ENCODE measurements at places on chromosomes 11 and 22. TPM values are rescaled to one million over a fixed set of nuclear protein-coding genes. Genes with fewer than 3 reads are reported as not detected.

B4GALNT4 gene
- total RNA-seq: 35.6 TPM

ANKK1 gene
- 0.11 TPM for total RNA-seq

RGL4 gene
- not detected for total RNA-seq

XKR3 gene
- not detected for total RNA-seq

CHRM4 gene
- total RNA-seq: 0.27 TPM

OR4D11 gene
- not detected for total RNA-seq

KRTAP5-11 gene
- total RNA-seq: not detected

DNA sequence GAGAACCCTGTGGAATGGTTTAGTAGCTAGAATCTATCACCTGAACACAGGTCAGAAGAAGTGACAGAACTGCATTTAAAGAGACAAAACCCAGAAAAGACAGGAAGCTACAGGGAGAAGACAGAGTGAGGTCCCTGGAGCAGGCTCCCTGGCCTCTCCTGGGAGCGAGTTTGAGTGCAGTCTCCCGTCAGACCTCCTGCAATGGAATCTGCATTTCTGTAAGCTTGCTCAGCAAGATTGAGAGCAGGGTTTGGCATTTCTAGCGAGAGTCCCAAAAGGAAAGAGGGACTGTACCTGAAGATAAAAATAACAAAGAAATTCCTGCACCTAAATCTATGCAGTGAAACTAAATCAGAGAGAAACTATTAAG lies 74.2 kb downstream of the MORC2 start:
- no peak overlapping the region for H3K27ac ChIP-seq
- H3K4me1 ChIP-seq: no peaks in the 10 kb centered on the region
- H3K27me3 ChIP-seq: no peaks in the 10 kb centered on the region
- H3K36me3 ChIP-seq: no peaks in the 10 kb centered on the region

GRCh38 chr11:58596621-58597020 lies 17.8 kb downstream of the ZFP91 start:
- H3K27ac ChIP-seq: no peak overlapping the region
- H3K4me3 ChIP-seq: no peak overlapping the region
- peaks cover 7% of the 10 kb centered on the region for H3K4me1 ChIP-seq
- no peaks in the 10 kb centered on the region for H3K36me3 ChIP-seq

- no peak overlapping the region for H3K4me3 ChIP-seq
- DNase-seq: no peak
- no peaks in the 10 kb centered on the region for H3K36me3 ChIP-seq
Measured at GRCh38 chr11:35146074-35146521, 7.1 kb downstream of the CD44 start.

DNA sequence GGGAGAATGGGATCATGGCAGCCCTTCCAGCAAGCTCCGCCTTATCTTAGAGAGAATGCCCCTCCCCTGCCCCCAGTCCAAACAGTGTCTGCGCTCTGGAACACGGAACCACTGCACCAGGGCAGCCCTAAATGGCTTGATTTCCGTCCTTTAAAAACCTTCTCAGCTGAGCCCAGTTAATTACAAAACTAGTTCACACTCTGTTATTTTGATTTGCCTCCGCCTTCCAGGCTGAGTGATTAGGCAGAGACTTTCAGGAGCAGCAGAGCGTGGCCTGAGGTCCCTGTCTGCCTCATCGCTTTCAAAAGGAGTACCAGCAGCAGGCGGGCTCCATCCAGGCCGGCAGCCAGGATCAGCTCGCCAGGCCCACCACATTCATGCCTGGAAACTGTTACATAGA lies 313.0 kb downstream of the BRD1 start:
- H3K36me3 ChIP-seq: no peaks in the 10 kb centered on the region
- no peaks in the 10 kb centered on the region for H3K27me3 ChIP-seq
- H3K27ac ChIP-seq: no peak overlapping the region
- no peaks in the 10 kb centered on the region for H3K4me1 ChIP-seq
- no peak for DNase-seq
- H3K4me3 ChIP-seq: no peak overlapping the region

DNA sequence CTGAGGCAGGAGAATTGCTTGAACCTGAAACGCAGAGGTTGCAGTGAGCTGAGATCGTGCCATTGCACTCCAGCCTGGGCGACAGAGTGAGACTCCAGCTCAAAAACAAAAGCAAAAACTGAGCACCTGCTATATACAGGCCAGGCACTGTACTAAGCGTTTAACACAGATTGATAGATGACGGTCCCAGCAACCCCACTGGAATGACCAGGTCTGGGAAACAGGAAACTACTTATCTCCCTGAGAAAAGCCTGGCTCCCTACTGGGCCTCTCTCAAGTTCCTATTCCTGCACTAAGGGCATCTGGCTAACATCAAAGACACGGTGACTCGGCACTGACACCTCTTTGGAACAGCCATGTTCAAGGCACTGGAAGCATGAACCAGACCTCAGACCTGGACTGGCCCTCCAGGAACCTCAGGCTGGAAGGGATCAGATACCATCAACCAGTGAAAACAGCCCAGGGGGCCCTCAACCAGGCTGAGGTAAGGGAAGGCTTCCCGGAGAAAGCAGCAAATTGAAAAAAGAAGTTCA lies 16.6 kb downstream of the ARAP1 start:
- peak overlapping the region; percentile 29 for H3K27ac ChIP-seq
- H3K4me3 ChIP-seq: no peak overlapping the region
- H3K27me3 ChIP-seq: no peaks in the 10 kb centered on the region
- peaks cover 13% of the 10 kb centered on the region for H3K4me1 ChIP-seq

DNA sequence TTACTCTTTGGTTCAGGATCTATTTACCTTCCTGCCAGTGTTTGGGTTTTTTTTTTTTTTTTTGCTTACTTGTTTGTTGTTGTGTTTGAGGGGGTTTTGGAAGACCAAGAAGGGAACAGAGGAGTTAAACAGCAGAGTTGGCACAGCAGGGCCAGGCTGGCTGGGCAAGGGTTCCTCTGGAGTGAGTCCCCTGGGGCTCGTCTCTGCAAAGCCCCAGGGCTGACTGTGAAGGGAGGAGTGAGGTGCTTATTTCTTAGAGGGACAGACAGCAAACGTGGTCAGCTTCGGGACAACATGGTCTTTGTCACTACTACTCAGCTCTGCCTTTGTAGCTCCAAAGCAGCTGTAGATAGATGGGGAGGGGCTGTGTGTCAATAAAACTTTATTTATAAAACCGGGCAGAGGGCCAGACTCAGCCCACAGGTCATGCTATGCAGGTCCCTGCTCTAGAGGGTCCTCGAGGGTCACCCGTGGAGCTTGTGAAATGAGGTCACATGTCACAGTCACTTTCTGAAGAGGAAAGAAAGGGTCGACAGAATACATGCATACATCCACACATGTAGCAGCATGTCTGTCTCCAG lies 1404.7 kb downstream of the BRD1 start:
- no peaks in the 10 kb centered on the region for H3K36me3 ChIP-seq
- H3K27ac ChIP-seq: no peak overlapping the region
- no peaks in the 10 kb centered on the region for H3K27me3 ChIP-seq
- H3K4me1 ChIP-seq: no peaks in the 10 kb centered on the region
- no peak for DNase-seq
- H3K4me3 ChIP-seq: no peak overlapping the region

- no peaks in the 10 kb centered on the region for H3K27me3 ChIP-seq
- no peaks in the 10 kb centered on the region for H3K4me1 ChIP-seq
- peaks cover 1% of the 10 kb centered on the region for H3K36me3 ChIP-seq
- no peak overlapping the region for H3K4me3 ChIP-seq
- H3K27ac ChIP-seq: peak overlapping the region; percentile 72
- no peak for DNase-seq
Measured at GRCh38 chr22:21622011-21622918, 7.6 kb downstream of the YDJC start.

DNA sequence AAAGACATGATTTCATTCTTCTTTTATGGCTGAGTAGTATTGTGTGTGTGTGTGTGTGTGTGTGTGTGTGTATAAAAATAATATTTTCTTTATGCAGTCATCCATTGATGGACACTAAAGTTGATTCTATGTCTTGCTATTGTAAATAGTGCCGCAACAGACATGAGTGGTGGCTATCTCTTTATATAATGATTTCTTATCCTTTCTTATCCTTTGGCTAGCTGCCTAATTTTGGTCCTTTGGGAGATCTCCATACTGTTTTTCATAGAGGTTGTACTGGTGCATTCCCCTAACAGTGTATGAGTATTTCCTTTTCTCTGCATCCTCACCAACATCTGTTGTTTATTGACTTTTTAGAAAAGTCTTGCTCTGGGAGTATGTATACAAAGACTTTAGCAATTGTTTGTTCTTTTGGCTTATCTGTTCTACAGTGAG lies 107.0 kb downstream of the STIM1 start:
- no peak overlapping the region for H3K4me3 ChIP-seq
- H3K27ac ChIP-seq: no peak overlapping the region
- no peaks in the 10 kb centered on the region for H3K27me3 ChIP-seq
- H3K4me1 ChIP-seq: peaks cover 6% of the 10 kb centered on the region

DNA sequence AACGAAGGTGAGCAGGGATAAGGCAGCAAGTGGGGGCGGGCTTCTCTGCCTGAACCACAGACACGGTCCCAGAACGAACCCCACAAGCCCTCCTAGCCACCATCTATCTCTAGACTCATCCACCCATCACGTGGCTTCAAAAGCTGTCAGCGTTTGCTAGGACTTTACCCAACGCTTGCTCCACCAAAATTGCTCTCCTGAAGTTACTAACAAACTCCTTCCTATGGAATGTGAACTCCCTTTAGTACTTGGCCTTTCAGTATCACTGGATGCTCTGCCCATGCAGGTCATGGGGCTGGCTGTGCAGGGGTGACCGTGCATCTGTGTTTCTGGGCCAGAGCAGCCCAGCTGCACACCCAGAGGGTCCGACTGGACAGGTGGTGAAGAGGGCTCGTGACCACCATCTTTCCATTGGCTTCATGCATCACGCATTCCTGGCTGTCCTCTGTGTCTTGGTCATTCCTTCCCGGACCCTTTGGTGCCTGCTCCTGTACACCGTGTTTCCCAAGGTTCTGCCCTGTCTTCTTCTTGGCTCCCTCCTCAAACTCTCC lies 85.1 kb downstream of the MYO7A start:
- H3K27ac ChIP-seq: no peak overlapping the region
- H3K27me3 ChIP-seq: no peaks in the 10 kb centered on the region
- no peaks in the 10 kb centered on the region for H3K36me3 ChIP-seq
- no peak overlapping the region for H3K4me3 ChIP-seq

DNA sequence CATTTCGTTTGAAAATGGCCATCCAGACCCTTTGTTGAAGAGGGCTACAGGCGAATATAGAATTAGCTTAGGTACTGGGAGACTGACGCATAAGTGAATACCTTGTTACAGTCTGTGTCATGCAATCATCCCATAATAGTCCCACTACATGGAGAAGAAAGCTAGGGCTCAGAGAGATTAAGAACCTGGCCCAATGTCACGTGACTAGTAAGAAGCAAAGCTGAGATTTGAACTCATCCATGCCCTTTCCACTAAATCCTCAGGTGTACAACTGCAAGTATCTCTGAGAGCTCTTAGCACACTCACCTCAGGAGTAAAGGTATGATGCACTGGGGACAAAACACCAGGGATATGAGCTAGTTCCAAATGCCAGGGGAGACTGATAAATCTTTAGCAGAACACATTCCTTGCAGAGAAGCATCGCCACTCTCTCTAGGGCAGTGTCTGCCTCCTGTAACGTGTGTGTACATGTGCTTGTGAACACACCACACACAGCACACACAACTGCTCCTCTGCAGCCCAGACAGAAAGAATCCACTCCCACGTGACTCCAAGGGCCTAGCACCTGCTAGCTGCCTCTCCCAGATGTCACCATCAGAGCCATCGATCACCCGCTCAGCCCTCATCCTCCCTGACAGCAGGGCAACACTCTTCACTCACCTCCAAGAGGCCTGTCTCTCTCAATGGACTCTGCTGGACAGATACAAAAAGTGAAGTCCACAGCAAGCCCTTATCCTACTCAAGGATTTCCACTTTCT lies 402.8 kb downstream of the NXPE2 start:
- peaks cover 2% of the 10 kb centered on the region for H3K27me3 ChIP-seq
- no peak for DNase-seq
- H3K4me1 ChIP-seq: no peaks in the 10 kb centered on the region
- no peak overlapping the region for H3K4me3 ChIP-seq
- no peak overlapping the region for H3K27ac ChIP-seq
- no peaks in the 10 kb centered on the region for H3K36me3 ChIP-seq

DNA sequence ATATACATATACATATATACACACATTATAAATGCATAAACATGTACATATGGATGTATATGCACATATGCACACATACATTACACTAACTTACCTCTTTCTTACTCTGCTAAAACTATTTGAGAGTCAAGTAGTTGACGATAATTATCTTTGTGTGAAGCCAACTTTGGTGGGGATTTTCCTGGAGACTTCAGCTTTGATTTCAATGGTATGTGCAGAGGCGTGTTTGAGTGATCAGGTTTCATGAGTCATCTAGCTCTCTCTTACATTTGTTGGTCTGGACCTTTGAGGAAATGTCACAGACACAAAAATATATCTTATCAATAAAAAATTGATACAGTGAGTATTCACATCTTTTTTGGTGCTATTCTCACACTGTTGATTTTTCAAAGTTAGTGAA lies 769.1 kb upstream of the LUZP2 start:
- no peaks in the 10 kb centered on the region for H3K27me3 ChIP-seq
- H3K4me1 ChIP-seq: no peaks in the 10 kb centered on the region
- no peaks in the 10 kb centered on the region for H3K36me3 ChIP-seq
- no peak for DNase-seq
- no peak overlapping the region for H3K4me3 ChIP-seq

DNA sequence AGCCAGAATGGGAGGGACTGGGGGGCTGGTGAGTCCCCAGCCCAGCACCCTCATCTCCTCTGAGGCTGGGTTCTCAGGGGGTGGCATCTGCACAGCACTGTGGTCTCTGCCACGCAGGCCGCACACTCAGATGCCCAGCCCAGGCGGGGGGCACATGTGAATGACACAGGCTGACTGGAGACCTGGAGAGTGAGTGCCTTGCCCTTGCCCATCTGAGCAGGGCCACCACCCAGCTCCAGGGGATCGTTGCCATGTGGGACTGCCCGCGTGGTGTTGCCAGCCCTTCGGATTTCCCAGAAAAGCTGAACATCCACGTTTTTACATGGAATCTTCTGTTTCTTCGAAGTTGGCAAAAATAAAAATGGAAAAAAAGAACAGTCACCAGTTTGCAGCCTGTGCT lies 18.9 kb downstream of the PRDM11 start:
- H3K27me3 ChIP-seq: no peaks in the 10 kb centered on the region
- no peaks in the 10 kb centered on the region for H3K4me1 ChIP-seq
- no peak for DNase-seq
- no peak overlapping the region for H3K4me3 ChIP-seq
- no peaks in the 10 kb centered on the region for H3K36me3 ChIP-seq

DNA sequence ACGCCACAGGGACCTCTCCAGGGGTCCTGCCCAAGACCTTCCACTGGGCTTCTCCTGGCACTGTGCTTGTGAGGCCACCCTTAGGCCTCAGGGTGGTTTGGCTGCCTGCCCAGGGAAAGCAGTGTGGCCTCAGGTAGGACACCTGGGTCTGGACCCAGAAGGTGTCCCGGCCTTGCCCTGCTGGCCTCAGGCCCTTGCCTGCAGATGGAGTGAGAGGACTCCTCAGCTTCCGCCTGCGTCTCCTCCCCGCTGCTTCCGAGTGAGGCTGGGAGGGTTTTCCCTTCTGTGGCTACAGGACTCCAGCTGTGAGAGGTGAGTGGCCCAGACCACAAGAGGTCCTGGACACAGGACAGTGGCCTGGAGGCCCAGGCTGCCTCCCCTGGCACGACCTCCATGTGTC lies 60.4 kb downstream of the WNT7B start:
- H3K27me3 ChIP-seq: no peaks in the 10 kb centered on the region
- no peak for DNase-seq
- no peak overlapping the region for H3K4me3 ChIP-seq
- no peak overlapping the region for H3K27ac ChIP-seq
